ENCODE measurements at places on chromosomes 7 and 10.

GRCh38 chr7:68216051-68216450, 1219.4 kb downstream of the TYW1 start:
- DNase-seq, result no peak

DNA sequence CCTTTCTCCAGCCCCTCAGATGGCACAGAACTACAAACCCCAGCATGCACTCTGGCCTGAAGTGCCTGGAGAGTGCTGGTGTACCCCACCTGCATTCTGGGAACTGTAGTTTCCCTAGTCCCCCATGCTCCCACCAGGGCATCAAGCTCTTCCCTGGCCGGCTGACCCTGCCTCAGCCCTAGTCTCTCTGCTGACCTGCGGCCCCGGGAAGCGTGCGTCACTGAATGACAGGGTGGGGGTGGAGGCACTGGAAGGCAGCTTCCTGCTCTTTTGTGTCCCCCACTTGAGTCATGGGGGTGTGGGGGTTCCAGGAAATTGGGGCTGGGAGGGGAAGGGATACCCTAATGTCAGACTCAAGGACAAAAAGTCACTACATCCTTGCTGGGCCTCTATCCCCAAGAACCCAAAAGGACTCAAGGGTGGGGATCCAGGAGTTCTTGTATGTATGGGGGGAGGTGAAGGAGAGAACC, 2.1 kb downstream of the NOS3 start:
- peak; percentile 47 for DNase-seq

DNA sequence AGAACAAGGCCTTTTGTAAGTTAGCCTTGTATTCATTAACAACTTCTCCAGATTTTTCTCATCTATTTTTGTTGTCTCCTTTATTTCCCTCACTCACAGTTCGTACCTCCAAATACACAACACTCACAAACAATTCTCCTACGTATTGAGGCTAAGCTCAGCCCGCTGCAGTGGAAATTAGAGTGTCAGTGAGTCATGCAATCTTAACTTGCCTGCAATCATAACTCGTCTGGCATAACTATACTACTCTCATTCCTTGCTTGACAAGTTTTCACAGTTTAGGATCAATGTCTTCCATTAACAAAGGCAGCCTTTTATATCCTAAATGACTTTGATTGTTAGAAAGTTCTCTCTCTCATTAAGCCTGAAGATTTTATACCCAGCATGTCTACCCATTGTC, 23.8 kb downstream of the TMEM196 start:
- no peak for DNase-seq

DNA sequence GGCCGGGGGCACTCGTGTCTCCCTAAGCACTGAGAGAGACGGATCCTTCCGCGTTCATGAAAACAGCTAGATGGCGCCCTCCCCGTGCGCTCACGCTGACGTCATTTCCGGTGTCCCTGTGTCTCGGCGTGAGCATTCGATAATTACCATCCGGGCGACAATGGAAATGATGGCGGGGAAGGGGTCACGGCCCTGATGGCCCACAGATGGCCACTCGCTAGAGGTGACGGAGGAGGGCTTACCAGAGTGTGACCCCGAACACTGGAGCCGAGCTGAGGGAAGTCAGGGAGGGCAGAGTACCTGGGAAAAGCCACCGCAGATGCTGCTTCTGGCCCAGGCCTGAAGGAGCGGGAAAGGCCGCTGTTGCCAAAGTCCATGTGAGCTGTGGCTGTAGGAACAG, 222.9 kb downstream of the TCERG1L start:
- no peak for DNase-seq

DNA sequence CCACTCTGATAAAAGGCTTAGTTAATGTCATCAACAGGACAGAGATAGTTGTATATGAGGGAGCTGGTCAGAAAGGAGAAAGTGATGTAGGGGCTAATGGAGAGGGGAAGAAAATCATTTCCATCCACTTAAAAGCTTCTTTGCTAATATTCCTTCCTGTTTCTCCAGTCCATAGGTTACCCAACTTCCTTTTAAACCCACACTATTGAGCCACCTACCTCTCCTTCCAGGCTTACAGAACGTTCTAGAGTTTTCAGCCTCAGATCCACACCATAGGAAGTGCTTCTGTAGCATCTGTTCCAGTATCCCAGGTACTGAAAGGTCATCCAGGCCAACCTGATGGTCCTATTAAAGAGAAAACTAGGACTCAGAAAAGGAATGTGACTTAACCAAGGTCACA, 28.2 kb downstream of the STRIP2 start:
- DNase-seq, result no peak

GRCh38 chr7:81692146-81692905, 77.5 kb downstream of the HGF start:
- no peak for DNase-seq

- no peak for DNase-seq
These were observed 137.0 kb downstream of the CNNM2 start for GRCh38 chr10:103055105-103055504.

GRCh38 chr10:69228151-69228550, 8.0 kb downstream of the HKDC1 start:
- no peak for DNase-seq

- DNase-seq, result no peak
These were observed 5.5 kb upstream of the CACUL1 start for GRCh38 chr10:118760265-118760664.

DNA sequence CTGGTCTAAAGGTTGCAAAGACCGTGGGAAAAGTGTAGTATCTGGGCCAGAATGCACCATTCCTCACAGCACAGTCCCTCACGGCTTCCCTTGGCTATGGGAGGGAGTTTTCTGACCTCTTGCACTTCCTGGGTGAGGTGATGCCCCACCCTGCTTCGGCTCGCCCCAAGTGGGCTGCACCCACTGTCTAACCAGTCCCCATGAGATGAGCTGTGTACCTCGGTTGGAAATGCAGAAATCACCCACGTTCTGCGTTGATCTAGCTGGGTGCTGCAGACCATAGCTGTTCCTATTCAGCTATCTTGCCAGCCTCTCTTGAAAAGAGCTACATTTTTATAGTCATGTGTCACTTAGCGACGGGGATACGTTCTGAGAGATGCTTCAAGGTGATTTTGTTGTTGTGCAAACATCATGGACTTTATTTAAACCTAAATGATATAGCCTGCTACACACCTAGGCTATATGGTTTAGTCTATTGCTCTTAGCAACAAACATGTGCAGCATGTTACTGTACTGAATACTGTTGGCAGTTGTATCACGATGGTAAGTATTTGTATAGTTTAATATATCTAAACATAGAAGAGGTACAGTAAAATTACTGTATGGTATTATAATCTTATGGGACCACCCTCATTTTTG, 120.0 kb downstream of the PPP1R9A start:
- DNase-seq, result no peak

DNA sequence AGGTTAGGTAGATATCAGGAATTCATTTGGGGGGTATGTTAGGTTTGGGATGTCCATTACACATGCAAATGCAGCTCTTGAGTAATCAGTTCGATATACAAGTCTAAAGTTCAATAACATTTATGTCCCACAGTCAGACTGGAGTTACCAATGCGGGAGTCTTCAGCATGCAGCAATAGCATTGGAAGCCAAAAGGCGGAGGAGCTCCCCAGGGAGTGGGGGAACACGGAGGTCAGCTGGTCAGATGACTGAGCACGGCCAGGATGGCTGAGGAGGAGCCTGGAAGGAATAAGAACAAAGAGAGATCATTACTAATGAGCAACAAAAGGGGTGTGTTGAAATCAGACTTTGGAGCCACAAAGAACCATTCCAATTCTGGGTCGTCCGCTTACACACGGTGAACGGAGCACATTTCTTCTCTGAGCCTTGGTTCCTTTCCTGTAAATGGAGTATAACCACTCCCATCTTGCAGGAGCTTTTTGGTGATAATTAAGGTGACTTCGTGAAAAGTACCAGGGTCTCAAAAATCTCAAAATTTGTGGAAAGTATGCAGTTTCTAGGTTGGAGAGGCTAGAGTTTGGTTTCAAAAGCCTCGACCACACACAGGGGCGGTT, 478 bp upstream of the ZNF22 start:
- DNase-seq, result no peak

DNA sequence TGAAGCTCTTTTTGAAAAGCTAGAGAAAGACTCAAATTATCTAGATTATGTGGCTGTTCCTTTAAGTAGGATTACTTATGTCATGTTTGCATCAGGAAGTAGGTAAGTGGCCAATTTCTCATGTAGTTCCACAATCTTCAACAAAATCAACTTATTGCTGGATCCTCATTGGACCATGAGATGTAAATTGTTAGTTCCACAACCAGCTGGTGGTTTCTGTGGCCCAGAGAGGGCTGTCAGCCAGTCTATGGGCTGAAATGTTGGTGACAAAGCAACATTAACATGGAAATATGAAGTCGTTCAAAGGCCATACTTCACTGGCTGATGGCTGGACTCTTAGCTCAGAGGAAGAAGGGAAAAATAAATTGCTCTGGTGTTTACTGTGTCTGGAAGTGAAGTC, 157.9 kb downstream of the PLXDC2 start:
- no peak for DNase-seq

DNA sequence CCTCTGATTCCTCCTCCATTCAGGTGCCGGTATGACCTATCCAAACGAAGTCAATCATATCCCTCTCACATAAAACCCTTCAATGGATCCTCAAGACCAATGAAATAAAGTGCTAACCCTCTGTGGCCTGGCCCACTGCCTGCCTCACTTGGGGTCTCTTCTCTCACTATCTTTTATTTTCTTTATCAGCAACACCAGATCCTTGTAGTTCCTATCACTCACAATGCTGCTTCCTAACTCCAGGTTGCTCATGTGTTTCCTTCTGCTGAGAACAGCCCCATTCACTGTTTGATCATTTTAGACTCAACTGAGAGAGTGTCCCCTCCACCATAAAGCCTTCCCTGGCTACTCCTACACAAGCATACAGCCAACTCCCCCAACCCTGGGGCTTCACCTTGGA, 180.6 kb downstream of the DOCK4 start:
- no peak for DNase-seq

- no peak for DNase-seq
These were observed 431.0 kb upstream of the MKI67 start for GRCh38 chr10:128557149-128557710.

- DNase-seq, result no peak
These were observed 40.2 kb downstream of the TCF7L2 start for GRCh38 chr10:112990271-112990670.

GRCh38 chr10:102624751-102625645, 19.3 kb upstream of the TRIM8 start:
- DNase-seq, result no peak

DNA sequence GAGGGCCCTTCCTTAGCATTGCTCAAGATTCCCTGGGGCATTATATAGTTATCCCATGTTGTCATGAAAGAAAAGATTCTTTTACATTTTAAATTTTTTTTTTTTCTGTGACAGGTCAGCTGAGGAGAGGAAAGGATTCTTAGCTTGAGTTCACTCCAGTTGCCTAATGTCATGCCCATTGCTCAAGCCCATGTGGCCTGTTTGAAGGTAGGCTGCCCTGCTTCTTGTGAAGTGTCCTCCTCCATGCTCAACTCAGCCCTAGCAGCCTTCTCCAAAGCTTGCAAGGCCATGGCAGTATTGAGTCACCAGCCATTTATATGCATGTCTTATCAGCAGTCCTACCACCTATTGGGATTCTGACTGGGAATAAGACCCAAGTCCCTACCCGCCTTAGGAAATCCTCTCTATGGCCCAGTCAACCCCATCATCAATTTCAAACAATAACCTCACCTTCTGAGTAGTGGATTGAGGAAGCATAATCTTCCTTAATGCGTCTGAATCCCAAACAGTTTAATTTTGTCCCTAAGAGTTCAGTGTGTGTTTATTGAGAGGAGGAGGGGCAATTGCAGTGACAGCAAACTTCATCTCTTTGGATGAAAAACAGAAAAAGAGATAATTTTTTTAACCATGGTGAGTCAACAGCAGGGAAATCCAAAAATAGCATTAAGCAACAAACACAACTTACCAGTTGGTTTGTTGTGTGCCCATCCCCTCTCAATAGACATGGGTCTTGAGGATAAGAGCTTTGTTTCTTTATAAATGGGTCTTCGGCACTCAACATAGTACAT, 38.6 kb upstream of the WASL start:
- no peak for DNase-seq

GRCh38 chr7:32323712-32324111, 166.5 kb downstream of the LSM5 start:
- no peak for DNase-seq

- no peak for DNase-seq
These were observed 247.9 kb upstream of the PTN start for GRCh38 chr7:137591421-137591837.

DNA sequence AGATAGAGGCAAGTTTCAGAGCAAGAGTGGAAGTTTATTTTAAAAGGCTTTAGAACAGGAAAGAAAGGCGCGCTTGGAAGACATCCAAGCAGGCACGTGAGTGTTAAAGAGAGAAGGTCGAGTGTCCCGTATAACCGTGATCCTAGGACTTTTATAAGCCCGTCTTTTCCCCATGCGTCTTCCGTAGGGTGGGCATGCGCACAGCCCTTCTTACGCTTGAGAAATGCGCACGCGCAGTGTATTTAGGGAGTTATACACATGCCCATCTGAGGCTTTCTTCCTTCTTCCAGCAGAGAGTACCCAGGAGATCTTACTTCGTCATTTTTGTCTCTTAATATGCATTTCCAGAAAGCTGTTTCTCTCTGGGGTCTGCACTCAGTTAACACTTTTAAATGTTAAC, 52.4 kb downstream of the CALD1 start:
- DNase-seq, result no peak

DNA sequence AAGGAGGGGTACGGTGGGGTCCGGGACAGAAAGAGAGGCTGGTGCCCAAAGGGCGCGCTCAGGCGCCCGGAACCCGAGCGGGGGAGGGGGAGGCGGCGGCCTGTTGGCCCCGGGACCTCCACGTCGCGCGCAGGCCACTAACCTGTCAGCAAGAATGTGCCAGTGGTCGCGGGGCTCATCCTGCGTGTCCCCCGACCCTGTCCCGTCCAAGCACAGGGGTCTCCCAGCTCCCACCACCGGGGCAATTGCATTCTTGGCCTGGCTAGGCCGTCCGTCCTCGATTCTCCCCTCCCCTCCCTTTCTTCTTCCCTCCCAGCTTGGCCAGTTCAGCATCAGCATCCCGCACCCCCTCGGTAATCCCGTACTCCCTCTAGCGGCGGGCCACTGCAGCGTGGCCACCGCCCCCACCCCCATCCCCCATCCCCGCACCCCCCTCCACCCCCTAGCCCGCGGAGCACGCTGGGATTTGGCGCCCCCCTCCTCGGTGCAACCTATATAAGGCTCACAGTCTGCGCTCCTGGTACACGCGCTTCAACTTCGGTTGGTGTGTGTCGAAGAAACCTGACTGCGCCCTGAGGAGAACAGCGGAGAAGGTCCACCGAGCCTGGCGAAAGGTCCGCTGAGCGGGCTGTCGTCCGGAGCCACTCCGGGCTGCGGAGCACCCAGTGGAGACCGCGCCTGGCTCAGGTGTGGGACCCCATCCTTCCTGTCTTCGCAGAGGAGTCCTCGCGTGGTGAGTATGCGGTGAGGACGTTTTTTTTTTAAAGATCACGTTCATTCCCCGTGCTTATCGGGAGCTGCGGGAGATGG, at the start of gene SGCE:
Gene SGCE, minus strand, starts transcription at position 286 of the 810 bp plus-strand sequence. Its CDS starts 35 bp downstream, at position 251.
- peak; percentile 39 for DNase-seq
